Stimulated activated CD8-positive, alpha-beta memory T cell treated with anti-CD3 and anti-CD28 coated beads, Interleukin-7, amount 100 ng/mL, for 1 hour (primary cell): ENCODE measurements at places on chromosomes 12 and 14.

GRCh38 chr14:105180592-105181548, at the start of gene NUDT14:
TSS of gene NUDT14 (minus strand) at chr14:105181312. CDS start at chr14:105181209, 103 bp downstream.
- peak; percentile 80 for DNase-seq

GRCh38 chr12:24840046-24840800, 108.7 kb downstream of the BCAT1 start:
- DNase-seq, result no peak

GRCh38 chr14:77825895-77826519, 26.1 kb downstream of the ADCK1 start:
- DNase-seq, result no peak

GRCh38 chr12:125263385-125263784, 198.2 kb downstream of the AACS start:
- DNase-seq, result no peak

DNA sequence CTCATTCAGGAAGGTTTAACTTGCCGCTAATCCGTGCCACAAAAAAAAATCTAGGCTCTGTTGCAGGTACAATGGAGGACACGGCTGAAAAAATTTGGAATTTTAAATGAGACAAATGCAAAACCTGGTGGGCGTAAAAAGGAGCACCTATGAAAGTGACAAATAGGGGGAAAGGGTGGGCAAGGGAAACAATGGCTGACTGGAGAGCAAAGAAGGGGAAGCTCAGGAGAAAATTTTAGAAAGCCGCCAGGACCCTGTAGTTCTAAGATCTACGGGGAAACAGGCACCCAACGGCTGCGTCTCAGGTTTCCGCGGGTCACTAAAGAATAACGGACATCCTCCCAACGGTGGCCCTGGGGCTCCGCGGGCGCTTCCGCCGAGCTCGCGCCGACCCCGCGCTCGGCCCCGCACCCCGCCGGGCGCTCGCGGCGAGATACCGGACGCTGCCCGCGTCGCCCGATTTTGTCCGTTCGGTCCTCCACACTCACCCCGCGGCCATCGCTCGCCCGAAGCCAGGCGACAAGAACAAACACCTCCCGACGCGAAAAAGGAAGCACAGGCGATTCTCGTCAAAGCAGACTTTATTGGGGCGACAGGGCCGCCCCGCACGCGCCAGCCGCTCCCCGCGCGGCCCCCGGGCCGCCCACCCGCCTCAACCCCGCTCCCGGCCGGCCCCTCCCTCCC, 1.1 kb upstream of the YY1 start:
- no peak for DNase-seq

DNA sequence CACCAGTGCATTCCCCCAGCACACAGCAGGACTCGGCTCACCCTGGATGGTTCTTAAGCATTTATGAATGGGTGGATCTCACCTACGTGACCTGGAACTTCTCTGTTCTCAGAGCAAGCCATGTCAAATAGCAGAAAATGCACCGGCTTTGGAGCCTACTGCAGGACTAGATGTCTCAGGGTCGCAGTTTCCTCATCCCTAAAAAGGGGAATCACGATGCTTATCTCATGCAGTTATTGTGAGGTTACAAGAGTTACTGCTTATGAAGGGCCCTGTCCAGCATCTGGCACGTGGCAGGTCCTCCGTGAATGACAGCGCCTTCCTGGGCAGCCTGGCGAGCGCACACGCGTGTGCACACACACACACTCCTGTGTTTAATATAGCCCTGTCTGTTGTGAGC, 128.5 kb downstream of the ETV6 start:
- DNase-seq, result no peak

DNA sequence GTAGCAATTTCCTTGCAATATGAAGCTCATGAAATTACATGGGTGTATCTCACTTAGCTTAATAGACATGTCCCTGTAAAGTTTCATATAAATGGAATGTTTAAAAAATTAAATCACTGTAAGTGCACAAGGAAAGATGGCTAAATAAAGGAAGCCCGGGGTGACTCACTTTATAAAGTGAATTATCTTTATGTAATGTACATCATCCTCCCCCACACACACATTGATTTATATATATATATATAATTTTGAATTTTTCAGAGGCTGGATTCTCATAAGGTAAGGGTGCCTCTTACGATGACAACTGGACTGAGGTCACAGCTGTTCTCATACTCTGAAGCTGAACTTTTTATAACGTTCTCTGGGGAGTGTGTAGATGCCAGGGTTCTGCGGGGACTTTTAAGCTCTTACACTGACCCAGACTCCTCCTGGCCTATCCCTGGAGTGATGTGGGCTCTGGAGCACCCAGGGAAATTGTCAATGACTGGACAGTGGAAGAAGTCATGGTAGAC, 108.7 kb upstream of the HIF1A start:
- DNase-seq, result no peak
